Esophagus squamous epithelium (tissue), 5 donors: ENCODE measurements at places on chromosomes 1 and 21.

- no peak for DNase-seq
Measured at GRCh38 chr1:151846062-151846568, 6.5 kb upstream of the C2CD4D start.

GRCh38 chr1:87450136-87450535 is 121.5 kb downstream of the LMO4 start:
- no peak for DNase-seq

DNA sequence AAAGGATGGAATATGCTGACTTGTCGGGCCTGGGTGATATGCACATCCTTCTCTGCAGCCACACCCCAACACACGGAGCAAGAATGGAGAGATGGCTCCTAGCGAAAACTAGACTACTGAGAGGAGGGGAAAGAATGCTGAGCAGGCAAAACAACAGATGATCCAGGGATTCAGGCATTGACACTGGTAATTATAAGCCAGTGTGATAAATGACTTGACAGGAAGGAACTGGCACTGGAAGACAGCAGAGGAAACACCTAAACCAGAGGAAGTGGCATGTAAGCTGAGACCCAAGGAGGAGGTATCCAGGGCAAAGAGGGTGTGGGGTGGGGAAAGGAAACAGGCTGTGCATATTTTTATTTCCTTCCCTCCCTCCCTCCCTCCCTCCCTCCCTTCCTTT is 31.7 kb upstream of the KHDRBS1 start:
- DNase-seq, result no peak

DNA sequence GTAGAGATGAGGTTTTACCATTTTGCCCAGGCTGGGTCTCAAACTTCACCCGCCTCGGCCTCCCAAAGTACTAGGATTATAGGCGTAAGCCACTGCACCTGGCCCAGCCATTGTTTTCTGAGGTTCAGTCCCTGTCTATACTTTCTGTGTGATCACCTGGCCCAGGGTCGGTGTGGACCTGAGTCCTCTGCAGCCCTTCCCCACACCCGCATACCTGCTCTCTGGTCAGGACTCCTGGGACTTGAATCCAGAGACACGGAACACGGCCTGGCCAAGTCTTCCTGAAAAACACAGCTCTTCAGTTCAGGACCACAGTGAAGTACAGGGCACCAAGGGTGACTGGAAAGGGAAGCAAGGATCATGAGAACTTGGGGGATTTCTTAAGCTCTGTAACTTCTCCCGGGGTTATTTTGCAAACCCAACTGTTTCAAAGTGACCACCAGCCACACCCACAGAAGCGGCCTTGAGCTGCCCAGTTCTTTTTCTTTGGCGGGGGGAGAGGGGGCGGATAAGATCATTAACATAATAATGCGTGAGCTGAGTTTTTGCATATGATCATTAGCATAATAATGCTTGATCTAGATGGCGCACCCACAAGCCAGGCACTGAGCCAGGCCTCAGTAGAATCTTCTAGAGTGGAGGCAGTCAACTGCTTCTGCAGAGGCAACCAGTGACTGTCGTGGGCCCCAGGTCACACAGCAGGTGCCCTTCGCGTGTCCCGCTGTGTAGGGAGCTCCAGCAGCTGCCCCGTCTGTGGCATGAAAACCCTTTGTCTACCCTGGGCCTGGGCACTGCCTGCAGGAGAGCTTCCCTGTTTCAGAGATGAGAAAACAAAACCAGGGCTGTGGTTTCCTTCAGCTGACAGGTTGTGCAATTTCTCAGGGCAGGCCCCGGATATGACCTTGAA is 1.7 kb upstream of the NADK start:
- no peak for DNase-seq

DNA sequence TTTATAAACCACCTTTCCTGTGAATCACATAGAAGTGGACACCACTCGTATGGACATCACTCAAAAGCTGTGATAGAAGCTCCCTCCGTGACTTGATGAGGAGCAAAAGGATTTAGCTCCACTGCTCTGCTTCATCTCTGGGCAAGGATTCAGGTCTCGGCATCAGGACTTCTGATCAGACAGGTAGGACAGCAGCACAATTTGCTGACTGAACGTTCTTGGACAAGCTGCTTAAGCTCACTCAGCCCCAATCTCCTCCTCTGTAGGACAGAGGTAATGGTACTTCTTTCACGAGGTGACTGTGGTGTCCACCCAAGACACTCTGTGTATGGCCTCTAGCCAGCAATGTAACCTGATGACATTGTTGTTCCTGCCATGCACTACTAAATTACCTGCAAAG is 122.6 kb upstream of the AJAP1 start:
- DNase-seq, result no peak

DNA sequence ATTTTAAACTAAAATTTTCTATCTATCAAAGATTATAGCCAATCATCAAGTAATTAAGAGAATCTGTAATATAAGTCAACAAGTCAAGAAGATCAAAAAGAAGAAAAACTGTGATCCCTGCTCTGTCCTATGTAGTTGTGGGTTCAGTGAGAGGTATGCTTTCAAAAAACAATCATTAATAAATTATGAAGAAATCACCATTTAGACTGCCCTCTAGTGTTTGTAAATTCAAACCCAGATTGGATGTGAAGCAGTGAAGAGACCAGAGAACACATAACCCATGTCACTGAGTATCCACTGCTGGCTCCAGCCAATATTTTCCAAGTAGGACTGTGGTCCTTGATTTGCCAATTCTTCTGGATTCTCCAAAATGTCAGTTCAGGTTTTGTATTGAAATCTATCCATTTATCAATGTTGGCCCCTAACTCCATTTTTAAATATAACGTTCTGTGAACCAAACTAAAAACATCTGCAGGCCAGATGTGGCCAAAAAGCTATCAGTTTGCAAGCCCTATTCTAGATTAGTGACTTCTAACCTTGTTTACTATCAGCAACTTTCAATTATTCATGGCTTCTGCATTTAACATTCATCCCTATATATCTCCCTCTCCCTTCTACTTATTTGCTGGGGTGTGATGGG is 467.5 kb upstream of the CXADR start:
- DNase-seq, result no peak

GRCh38 chr1:102472520-102472919 is 475.8 kb upstream of the OLFM3 start:
- no peak for DNase-seq

DNA sequence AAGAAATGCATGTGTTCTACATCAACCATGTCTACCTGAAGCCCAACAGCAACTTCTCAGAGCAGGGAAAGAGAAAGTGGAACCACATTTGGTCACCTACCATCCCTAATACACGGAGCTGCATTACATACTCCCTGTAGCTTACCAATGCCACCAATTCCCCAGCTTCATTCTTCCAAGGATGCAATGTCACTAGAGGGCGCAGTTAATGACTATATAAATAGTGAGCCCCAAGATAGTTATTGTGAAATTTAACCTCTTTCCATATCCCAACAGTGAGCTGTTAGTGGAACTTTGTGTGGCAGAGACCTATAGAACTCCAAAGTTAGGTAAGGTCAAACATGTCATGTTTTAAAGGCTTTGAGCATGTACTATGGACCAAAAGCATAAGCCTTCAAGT is 618.3 kb downstream of the SMYD3 start:
- DNase-seq, result no peak

DNA sequence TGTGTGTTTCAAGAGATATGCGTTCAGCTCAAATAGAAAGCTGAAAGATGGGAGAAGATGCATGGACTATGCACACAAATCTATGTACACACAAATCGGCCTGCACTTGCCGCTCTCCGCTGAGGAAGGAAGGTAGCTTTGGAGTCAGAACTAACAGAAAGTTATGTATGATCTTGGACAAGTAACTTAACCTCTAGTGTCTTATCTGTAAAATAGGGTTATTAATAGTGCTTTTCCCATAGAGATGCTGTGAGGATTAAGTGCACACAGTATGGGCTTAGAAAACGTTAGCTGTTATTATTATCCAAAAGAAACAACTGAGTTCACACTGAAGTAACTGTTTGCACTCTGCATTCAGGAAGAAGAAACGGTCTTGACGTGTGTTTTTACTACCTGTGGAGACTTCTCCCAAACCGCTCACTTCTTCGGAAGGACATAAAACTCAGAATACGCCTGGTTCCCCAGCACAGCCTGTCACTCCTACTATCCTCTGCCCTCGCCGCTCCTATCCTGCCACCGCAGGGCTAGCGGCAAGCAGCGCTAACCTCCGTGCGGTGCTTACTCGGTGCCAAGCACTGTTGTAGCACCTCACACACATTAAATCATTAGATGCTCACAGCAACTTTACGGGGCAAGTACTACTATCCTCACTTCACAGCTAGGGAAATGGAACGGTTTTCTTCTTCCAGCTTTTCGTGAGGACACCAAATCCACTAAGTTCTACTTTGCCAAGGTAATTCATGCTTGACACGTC is 1.3 kb downstream of the TGFBR3 start:
- DNase-seq, result no peak

DNA sequence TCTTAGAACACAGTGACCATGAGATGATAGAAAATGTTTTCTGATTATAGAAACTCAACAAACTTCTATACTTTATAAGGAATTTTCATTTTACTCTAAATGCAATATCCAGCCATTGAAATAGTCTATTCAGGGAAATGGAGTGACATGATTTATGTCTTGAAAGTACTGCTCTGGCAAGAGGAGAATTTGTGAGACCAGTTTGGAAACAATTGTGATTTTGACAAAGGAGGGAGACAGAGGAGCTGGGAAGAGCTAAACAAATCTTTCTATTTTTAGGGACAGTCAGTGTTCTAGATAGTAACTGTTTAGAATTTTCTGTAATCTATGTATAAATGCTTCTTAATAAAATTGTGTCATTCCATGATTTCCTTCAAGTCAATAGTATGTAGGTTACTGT is 252.3 kb downstream of the FMN2 start:
- DNase-seq, result no peak

DNA sequence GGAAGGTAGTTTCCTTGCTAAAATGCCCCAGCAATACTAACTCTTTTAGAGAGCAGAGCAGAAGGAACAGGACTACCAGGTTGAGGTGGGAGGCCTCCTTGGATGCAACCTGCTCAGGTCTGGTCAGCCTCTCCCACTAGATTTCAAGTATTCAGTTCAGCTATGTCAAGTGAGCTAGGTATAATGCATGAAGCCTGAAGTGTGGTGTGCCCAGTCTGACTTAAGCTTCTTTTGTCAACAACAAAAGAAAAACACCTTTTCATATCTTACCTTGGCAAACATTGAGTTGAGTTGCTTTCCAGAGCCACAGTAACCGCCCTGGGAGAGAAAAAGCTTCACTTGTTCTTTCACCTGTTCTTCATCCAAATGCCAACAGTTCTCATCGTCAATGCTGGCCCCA is 47.8 kb downstream of the UROD start:
- DNase-seq, result no peak

GRCh38 chr1:24327486-24327885 is 8.3 kb downstream of the GRHL3 start:
- no peak for DNase-seq
